Stimulated activated CD8-positive, alpha-beta memory T cell treated with anti-CD3 and anti-CD28 coated beads, Interleukin-12 subunit alpha, Interleukin-12 subunit beta, amount 100 ng/mL, for 4 hours (primary cell): ENCODE measurements at places on chromosomes 1 and 21.

GRCh38 chr1:79847700-79848099, 841.2 kb upstream of the ADGRL4 start:
- DNase-seq: no peak

DNA sequence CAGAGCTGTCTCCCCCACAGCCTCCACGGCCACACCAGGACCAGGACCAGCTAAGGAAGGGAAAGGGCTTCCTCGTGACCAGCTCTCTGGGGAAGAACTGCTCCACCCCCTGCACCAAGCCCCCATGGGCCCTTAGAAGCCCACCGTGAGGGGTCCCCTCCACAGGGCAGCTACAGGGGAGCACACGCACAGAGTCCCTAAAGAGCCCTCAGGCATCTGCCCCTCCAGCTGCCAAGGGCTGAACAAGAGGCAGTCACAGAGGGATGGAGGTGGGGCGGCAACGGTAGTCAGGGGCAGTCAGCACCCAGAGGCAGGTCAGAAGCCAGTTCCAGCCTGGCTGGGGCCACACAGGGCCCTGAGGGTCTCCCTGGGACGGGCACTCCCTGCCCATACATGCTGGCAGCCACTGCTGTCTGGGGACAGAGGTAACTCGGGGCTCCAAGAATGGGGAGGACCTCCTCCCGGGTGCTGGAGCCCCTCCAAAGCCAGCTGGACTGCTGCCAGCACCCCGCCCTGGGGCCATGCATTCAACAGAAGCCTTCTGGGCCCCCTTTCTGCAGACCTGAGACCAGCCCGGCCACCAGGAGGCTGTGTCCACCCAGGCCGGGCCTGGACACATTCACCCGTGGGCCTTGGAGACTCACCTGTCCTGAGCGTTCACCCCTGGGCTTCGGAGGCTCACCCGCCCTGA, 18.7 kb downstream of the SLC19A1 start:
- no peak for DNase-seq

GRCh38 chr1:176090766-176091165, 116.3 kb downstream of the COP1 start:
- no peak for DNase-seq

DNA sequence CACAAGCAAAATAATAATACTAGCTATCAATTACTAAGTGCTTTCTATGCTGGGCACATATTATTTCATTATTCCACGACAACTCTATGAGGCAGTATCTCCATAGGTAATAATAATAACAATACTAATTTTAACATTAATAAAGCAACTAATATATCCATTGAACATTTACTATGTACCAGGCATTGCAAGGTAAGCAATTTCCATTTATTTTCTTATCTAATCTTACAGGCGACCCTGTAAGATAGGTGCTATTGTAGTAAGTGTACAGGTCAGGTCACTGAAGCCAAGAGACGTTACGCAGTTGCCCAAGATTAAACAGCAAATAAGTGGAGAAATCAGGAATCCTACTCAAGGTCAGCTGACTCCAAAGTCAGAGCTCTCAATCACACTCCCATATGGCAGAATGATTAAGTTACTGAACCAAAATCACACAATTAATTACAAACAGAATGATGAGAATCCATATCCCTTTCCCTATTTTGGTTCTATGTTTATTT, 198.4 kb downstream of the SLC45A1 start:
- DNase-seq: no peak

- no peak for DNase-seq
Observed at GRCh38 chr1:81832573-81832972, 31.8 kb downstream of the ADGRL2 start.

- no peak for DNase-seq
Observed at GRCh38 chr1:232553050-232553754, 76.7 kb downstream of the SIPA1L2 start.

GRCh38 chr1:100626397-100626796, 88.5 kb downstream of the GPR88 start:
- no peak for DNase-seq

DNA sequence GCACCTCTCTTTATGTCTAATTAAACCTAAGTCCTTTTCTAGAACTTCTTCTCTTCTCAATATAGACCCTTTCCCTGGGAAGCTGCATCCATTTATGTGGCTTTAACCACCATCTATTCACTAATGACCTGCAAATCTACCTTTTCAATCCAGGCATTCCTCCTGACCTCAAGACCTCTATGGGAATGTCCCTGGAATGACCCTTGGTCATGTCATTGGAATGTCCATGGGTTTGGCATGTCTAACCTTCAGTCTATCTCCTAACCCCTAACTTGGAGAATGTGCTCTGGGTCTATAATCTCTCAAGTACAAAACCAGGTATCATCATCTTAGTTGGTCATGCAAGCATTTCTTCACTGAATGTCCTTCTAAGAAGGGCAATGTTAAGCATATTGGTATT, 196.1 kb downstream of the KCNH1 start:
- DNase-seq: no peak

GRCh38 chr1:192706936-192707335, 71.0 kb downstream of the RGS13 start:
- no peak for DNase-seq

DNA sequence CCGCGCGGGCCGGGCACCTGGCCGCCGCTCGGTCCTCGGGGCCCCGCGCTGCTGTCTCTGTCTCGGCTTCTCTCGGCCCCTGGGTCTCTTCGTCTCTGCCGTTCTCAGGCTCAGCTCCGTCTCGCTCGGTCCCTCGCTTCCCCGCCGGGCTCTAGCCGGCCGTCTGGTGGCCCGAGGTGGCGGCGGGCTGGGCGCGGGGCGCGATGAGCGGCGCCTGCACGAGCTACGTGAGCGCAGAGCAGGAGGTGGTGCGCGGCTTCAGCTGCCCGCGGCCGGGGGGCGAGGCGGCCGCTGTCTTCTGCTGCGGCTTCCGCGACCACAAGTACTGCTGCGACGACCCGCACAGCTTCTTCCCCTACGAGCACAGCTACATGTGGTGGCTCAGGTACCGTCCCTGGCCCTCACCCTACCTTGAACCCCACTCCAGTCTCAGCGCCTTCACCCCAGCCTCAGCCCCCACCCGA, 355 bp downstream of the SHISAL2A start:
- peak; percentile 27 for DNase-seq

DNA sequence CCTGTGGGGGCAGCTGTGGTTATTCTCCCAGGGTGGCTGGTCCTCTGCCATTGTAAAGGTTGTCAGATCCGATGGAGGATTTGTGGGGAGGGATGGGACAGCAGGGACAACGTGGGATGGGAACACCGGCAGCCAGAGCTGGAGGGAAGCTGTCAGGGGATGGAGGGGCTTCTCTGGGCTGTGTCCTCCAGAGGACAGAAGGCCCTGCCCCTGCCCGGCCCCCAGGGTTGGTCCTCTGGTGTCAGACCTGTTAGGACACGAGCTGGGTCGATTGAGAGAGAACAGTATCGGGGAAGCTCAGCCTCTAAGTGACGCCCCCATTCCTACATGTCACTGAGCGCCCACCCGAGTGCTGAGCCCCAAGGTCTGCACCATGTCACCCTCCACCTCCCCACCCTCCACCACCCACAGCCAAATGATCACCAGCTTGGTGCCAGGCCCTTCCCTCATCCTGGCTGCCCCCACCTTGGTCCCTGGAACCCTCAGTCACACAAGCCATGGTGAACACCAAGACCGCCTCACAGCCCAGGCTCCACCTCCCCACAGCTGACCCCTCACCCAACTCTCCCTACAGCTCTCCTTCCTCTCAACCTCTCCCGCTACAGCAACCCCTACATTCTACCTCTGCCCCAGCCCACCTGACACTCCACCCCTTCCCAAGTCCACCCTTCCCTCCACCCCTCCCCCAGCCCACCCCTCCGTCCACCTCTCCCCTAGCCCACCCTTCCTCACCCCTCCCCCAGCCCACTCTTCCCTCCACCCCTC, 244.4 kb downstream of the MATN1 start:
- DNase-seq: no peak

DNA sequence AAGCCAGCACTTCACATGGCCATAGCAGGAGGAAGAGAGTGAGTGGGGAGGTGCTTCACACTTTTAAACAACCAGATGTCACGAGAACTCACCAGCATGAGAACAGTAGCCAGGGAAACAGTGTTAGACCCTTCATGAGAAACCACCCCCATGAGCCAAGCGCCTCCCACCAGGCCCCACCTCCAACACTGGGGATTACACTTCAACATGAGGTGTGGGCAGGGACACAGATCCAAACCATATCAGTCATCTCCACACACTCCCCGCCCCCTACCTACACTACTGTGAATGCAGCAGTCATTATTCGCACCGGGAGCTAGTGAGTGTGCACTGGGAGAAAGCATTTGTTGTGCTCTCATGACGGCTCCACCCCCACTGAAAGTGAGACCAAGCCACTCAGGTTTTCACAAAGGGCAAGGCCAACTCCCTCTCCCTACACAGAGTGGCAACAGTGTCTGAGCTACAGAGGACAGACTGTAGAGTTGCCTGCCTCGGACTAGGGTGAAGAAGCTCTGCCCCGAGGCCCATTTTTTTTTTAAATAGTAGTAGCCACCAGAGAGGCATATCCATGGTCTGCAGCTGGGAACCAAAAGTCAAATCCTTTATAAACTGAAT, 125.6 kb downstream of the BARHL2 start:
- no peak for DNase-seq

- DNase-seq: no peak
Observed at GRCh38 chr1:74162333-74162732, 35.6 kb downstream of the LRRIQ3 start.

DNA sequence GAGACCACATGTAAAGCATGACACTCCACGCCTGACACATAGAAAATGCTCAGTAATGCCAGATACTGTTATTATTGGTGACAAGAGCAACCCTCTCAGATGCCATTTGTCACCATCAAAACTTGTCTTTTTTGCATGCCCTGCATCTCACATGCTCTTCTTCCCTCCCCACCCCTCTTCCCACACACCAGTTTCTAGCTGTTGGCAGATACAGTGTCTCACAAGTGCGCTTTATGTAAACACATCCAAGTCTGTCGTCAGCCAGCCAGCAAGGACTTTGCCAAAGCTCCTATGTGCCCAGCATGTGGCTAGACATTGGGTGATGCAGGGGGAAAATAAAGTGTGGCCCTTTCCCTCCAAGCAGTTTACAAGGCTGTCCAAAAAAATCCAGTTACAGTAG, 44.9 kb upstream of the EPHA8 start:
- DNase-seq: no peak

GRCh38 chr1:155504207-155504606, 58.4 kb downstream of the ASH1L start:
- DNase-seq: no peak

GRCh38 chr1:68456202-68456601, 6.4 kb upstream of the RPE65 start:
- DNase-seq: no peak

DNA sequence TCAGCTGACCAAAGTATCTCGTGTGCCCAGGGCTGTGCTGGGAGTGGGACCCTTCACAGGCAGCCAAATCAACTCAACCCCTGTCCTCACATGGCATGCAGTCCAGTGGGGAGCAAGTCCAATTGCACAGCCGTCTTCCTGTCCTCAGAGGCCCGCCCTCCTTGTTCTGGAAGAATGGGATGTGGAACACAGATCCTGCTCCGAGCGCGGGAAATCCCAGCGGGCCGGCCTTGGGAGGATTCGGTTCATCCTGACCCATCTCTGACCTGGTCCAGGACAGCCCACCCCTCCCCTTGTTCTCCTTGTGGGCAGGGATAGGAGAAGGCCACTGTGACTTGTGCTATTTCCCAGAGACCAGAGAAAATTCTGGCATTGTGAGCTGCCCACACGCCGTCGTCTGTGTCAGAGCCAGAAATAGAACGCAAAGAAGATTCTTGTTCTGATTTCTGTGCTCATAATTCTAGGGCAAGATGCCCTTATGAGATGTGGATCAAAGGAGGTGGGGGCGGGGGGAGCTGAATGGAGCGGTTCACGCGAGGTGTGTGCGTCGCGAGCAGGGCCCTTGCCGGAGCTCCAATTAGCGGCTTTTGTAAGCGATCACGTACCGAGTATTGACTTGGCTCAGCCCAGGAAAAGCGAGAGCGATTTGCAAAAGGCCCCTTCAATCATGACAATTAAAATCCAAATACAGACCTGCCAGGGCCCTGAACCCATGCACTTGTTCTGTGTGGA, 79.2 kb downstream of the AJAP1 start:
- DNase-seq: no peak

GRCh38 chr1:81424061-81424460, 376.7 kb upstream of the ADGRL2 start:
- no peak for DNase-seq

DNA sequence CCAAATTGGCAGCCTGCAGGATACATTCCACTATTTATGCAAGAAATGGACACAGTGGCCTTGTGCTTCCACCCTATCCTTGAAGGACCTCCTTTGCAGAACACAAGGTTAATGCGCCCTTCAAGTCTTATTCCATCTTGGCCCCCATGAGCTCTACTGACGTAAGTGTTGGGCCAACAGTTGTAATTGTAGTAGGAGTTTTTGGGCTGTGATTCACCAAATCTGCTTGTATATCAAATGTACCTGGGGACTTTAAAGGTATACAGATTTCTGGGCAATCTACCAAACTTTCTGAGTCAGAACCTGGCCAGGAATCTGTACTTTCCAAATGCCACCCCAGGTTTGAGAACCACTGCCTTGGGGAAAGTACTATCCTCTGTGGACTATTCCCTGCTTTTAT, 100.9 kb upstream of the MARK1 start:
- no peak for DNase-seq

GRCh38 chr1:118185084-118185832, at the start of gene SPAG17:
TSS of gene SPAG17 (minus strand) at chr1:118185228. CDS start at chr1:118185157, 71 bp downstream.
- DNase-seq: no peak

DNA sequence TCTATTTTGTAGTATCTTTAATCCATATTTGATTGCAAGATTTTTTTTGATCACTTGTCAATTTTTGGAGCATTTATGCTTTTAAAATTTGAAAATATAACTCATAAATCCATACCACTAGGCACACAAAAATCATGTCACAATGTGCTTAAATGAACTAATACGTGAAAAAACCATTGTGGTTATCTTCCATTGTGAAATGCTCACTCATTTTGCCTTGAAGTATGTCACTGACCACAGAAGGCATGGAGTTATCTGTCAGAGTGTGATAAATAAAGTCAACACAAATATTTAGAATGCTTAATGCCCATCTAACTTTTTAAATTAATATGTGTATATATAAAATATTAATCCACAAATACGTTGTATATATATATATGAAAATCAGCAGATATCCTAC, 347.2 kb downstream of the PTPRC start:
- no peak for DNase-seq

- no peak for DNase-seq
Observed at GRCh38 chr1:33074193-33074945, 6.6 kb upstream of the AZIN2 start.

GRCh38 chr1:221025501-221025900, 146.3 kb downstream of the HLX start:
- no peak for DNase-seq

DNA sequence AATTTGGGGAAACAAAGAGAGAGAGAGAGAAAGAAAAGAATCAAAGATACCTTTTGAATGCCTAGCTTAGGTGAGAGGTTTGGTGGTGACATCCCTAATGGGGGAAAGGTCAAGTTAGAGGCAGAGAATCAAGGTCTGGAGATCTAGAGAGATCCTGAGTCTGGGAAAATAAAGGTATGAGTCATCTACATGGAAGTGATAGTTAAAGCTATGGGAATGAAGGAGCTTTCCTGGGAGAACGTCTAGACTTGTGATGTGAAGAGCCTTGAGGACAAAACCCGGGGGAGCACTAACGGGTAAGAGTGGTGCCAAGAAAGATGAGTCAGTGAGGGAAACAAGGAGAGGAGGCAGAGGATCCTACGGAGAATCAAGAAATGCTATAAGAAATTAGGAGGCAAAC, 110.8 kb upstream of the RUNX1 start:
- DNase-seq: no peak

GRCh38 chr1:69639159-69639558, 71.4 kb downstream of the LRRC7 start:
- no peak for DNase-seq
